ENCODE measurements at places on chromosomes 16 and 17.

GRCh38 chr17:36864827-36865430 is 72.3 kb upstream of the LHX1 start:
- DNase-seq: no peak

- DNase-seq: no peak
Measured at GRCh38 chr17:68394608-68395331, 62.5 kb downstream of the WIPI1 start.

DNA sequence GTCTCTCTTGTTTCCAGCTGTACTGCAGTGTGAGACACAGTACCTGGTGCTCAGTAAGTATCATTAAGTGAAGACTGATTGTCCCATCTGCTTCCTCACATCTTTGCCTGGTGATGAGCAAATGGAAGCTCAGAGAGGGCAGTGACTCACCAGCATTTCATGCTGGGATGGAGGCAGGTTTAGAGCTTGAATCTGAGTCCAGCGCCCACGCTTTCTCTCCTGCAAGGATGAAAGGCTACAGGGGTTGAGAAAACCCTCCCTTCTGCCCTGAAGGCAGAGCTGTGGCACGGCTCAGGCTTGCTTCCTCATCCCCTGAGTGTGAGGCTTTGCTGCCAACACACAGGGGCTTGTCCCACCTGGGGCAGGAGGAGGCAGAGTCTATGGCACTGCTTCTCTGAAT is 1.5 kb upstream of the RNF112 start:
- no peak for DNase-seq

DNA sequence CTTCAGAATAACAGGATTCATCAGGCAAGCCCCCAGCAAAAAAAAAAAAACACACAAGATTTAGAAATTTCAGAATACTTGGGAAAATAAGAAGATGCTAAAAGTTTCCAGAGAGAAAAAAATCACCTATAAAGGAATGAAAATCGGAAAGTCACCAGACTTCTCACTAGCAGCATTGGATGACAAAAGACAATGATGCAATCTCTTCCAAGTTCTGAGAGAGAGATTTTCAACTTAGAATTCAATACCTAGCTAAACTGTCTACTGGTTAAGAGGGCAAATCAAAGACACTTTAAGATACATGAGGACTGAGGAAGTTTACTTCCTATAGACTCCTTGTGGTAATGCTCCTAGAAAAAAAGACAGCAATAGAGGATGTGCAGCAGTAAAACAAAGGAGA is 23.9 kb upstream of the TNS4 start:
- DNase-seq: no peak

DNA sequence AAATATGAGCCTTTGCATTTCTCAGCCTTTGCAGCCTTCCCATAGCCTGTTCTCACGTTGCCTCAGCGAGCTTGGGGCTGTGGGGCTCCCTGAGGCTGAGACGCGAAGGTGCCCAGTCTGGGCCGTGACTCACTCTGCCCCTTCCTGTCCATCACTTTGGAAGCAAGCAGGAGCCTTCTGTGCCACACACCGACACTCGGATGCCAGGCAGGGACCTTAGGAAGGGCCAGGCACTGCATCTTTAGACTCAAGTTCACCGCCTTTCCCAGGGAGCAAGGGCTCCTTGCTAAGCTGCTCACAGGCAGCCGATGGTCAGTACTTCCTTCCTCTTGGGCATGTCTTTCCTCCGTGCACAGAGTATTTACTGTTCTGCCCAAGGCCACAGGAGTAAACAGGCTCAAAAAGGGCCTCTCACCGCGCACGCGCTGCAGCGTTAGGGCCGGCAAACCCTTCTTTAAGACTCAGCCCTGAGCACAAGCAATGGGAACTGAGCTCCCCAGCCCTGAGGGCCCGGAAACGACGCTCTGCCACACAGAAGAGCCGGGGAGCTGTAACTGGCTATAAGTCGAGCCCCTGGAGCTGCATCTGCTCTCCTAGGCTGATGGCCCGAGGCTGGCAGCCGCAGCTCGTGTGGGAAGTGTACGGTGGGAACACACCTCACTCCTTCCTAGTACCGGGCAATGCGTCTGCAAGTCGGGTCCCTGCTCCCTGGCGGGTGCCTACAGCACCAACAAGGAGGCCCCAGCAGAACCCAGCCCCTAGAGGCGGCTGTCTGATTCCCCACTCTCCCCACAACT is 7.2 kb downstream of the TIMM22 start:
- DNase-seq: no peak

DNA sequence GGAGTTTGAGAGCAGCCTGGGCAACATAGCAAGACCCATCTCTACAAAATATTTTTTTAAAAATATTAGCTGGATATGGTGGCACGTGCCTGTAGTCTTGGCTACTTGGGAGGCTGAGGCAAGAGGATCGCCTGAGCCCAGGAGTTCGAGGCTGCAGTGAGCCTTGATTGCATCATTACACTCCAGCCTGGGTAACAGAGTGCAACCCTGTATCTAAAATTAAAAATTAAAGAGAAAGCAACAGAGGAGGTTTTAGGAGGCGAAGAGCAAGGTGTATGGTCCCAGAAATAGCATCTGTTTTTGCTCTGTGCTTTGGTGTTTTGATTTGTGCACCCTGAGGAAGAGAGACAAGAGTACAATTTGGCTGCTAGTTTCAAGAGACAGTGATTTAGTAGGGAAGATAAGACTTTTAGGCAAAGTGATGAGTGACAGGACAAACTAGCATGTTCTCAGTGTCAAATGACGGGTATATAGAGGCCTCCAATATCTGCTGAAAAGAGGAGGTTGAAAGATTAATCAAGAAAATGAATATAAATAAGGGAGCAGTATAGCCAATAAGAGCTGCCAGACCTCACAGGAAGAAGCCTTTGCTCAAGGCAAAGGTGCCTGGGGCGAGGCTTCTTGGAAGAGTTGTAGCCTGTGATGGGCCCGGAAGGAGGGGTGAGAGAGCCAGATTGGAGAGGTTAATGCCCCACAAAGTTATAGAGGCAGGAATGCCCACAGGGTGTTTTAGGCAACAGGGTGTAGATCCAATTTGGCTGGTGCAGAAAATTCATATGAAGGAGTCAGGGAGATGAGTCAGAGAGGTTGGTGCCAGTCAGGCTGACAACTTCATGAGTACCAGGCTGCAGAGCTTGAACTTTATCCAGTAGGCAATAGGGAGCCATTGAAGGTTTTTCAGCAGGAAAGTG is 11.4 kb downstream of the HLF start:
- no peak for DNase-seq

- no peak for DNase-seq
Measured at GRCh38 chr17:2056206-2057174, 1.6 kb downstream of the HIC1 start.

GRCh38 chr17:14747603-14747950 is 446.7 kb downstream of the HS3ST3B1 start:
- DNase-seq: no peak

GRCh38 chr17:68886401-68886800 is 68.8 kb downstream of the ABCA8 start:
- no peak for DNase-seq

DNA sequence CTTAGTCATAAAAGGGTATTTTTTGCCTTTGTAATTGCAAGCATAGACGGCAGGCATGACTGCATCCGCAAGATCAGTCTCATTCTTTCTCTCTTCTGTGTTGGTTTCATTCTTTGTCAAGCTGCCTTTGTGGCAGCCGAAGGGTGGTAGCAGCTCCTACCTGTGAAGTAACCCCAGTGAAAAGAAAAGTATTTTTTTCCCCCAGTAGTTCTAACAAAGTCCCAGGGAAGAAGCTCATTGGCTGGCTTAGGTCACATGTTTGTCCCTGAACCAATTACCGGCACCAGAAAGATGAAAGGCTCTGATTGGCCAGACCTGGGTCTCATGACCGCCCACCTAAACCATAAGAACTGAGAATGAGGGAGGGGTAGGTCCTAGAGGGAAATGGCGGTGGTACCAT is 110.7 kb downstream of the RAP1GAP2 start:
- no peak for DNase-seq

DNA sequence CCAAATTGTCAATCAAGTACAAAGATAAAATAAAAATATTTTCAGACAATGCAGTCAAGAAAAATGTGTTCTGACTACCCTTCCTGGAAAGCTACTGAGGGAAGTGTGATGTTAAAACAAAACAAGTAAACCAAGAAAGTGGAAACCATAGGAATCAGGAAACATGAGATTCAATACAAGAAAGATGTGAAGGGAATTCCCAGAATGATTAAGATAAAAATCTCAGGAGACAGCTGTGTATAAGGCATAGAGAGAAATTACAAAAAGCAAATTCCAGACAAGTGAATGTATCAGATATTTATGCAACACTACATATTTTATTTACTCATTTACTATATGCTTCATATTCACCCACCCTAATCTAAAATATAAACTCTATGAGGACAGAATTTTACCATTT is 32.2 kb downstream of the TRIM37 start:
- no peak for DNase-seq

Data from activated T-cell treated with anti-CD3 and anti-CD28 coated beads for 1 hour (primary cell).